Amniotic stem cell (primary cell): ENCODE measurements at places on chromosomes 3 and 15.

- DNase-seq: no peak
These were observed 5.8 kb downstream of the EFCC1 start for GRCh38 chr3:129006864-129007263.

DNA sequence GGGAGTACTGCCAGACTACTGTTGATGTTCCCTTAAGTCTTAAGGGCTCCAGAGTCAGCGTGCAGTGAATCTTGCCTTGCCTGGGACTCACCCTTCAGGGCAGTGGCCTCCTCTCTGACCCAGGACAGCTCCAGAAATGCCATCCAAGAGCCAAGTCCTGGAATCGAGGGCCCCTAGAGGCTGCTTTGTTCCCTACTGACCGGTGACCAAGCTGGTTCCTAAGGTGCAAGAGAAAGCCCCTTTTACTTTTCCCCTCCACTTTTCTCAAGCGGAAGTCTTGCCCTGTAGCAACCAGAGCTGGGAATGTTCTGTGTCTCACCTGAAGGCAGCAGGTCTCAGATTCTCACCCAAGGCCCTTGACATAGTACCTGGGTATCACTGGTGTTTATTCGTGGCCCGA, 238.0 kb downstream of the DOCK3 start:
- DNase-seq: no peak

DNA sequence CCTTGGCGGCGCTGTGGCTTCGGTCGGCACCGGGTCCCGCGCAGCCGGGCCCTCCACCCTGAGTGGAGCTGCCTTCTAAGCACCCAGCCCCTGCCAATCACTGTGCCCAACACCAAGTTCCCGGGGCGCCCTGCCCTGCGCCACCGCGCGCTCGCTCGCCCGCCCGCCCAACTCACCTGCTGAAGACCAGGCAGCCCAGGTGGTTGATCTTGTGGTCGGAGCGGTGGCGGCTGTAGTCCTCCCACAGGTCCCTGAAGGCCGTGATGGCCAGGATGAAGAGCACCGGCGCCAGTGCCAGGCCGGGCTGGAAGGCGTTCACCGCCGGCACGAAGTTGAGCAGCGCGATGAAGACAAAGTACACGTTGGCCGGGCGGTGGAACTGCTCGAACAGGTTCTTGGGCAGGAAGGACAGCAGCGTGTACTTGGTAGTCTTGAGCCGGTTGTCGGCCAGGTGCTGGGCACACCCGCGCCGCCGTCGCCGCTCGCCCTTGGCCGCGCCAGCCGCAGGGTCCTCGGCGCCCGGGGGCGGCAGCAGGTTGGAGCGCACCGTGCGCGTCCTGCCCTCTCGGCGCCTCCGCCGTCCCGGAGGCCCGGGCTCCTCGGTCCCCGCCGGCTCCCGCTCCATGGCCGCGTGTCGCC, 536 bp downstream of the ATP10A start:
- DNase-seq: no peak

DNA sequence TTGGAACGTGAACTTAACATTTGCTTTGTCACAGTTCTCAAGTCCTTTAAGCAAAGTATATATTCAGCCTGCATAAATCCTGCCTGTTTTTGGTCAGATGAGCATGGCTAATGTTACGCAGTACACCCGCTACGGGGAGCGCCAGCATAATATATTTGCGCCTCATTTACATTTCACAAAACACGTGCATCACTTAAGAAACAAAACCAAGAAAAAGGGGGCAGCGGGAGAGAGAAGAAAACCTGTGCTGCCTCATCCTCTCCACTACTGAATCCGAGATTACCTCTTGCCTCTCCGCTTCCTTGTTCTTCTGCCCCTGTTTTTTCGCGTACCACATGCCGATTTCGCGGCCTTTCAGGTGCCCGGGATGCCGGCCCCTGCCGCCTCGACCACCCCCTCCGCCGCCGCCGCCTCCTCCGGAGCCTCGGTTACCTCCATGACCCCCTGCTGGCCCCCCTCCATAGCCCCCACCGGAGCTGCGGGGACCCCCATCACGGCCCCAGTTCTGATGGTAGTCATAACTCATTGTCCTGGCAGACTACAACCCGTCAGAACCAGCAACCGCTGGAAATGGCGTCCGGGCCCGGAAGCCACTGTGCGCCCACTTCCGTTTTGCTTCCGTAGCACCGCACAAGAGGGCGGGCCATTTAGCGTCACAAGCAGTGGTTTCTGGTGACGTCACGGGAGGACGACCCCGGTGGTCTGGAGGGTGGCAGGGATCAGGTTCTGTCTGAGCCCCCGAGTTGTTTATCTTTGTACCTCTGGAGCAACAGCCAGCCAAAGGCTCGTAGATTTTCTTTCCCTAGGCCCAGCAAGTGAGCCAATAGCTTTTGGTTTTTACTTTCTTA, at the start of gene DHX36:
Gene DHX36 (minus strand): TSS at position 597 of the 848 bp plus-strand sequence. CDS start 71 bp downstream, at position 526.
- DNase-seq: peak; percentile 90

- DNase-seq: no peak
These were observed 57.2 kb downstream of the SH3GL3 start for GRCh38 chr15:83504365-83504764.

DNA sequence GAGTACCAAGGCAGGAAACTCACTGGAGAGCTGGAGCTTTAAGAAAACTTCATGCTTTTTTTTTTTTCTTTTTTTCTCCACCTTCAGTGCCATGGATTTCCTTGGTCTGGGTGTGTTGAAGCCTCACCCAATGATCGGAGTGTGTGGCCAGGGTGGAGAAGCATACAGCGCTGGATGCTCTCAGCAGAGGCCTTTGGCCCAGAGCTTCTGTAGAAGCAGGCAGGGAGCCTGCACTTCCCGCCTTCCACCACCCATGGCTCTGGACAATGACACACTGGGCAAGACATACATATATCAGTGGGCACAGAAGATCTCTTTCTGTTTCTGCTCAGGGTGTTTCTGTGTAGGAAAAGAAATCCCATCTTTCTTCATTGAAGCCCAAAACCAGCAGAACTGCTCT, 55.8 kb upstream of the ACAD9 start:
- DNase-seq: no peak

GRCh38 chr15:39854161-39854560, 65.9 kb downstream of the GPR176 start:
- no peak for DNase-seq

DNA sequence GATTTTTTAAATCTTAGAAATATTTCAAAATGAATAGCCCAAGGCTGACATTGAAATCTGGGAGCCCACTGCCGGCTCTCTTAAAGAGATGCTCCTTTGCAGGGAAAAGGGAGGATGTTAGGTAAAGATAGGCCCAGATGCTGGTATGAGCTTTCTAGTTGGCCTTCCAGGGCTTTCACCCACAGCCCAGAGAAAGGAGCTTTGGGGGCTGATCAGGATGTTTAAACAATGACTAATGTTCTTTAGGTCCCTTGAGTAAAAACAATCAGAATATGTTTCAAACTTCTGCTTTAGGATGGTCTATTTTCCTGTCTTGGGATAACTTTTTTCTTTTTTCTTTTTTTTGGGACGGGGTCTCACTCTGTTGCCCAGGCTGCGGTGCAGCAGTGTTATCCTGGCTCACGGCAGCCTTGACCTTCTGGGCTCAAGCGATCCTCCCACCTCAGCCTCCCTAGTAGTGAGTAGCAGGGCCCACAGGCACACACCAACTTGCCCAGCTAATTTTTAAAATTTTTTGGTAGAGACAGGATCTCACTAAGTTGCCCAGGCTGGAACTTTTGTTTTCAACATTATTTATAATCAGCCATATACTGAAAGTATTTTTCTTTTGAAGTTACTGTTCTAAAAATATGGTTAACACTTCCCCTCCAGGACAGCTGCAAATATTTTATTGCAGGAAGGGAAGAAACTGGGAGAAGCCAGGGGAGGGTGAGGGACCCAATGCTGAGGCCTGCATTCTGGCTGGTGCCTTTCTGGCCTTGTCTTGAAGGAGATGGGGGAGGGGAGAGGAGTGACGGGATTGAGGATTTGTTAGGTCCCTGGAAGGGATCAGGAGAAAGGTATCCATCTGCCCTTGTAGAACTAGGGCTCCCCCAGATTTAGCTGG, 70.1 kb downstream of the TRAK1 start:
- DNase-seq: no peak

DNA sequence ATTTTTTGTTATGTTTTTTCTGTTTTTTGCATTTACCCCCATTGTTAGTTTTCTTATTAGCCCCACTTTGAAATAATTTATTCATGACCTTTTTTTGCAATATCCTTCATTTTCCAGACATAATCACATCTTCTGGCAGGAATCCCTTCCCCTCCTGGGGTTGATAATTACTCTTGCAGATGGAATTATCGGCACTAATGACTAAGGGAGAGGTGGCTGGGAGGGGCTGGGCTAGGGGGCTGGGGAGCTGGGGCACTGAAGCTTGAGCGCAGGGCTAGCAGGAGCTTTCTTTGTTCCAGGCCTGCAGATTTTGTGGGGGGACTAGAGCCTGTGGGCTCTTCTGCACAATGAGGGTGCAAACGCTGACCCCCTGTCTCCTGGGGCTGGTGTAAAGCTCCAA, 77.8 kb downstream of the RAB11A start:
- DNase-seq: no peak

GRCh38 chr3:29176501-29176900, 104.4 kb upstream of the RBMS3 start:
- no peak for DNase-seq

GRCh38 chr3:72997421-72997961, 880 bp downstream of the PPP4R2 start:
- peak; percentile 61 for DNase-seq

GRCh38 chr15:33735637-33736247, 232.6 kb upstream of the CHRM5 start:
- no peak for DNase-seq

DNA sequence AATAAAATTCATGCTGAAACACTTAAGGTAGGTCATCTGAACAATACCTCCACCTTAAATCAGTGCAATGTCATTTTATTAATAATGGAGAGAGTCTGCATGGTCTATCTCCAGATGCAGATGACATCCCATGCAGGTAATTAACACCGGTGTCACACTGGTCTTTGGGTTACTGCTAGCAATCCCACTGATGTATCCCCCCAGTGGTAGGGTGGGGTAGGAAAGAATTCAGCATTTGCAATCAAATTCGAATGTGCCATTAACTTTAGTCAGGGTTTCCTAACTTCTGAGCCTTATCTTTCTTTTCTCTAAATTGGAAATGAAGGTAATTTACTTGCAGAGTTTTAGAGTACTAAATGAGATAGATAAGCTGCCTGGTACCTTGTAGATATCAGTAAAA, 44.4 kb downstream of the KIF15 start:
- DNase-seq: no peak

DNA sequence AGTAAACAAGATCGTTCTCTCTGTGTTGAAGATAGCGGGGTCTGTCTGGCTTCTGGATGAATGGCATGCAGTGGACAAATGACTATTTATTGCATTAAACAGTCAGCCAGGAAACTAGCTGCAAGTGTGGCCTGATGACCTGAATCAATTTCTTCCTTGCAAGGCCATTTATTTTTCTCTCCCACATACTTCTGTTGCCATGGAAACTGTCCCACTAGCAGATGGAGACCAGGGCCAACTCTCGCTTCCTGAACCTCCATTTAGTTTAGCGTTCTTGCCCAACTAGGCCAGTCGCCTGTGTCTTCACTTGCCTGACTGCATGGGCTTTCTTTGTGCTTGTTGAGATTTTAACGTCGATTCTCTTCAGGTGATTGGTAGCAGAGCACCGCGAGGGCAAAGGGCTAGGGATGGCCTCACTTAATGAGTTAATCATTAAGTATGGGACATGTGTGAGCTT, 27.6 kb downstream of the LMCD1 start:
- no peak for DNase-seq

DNA sequence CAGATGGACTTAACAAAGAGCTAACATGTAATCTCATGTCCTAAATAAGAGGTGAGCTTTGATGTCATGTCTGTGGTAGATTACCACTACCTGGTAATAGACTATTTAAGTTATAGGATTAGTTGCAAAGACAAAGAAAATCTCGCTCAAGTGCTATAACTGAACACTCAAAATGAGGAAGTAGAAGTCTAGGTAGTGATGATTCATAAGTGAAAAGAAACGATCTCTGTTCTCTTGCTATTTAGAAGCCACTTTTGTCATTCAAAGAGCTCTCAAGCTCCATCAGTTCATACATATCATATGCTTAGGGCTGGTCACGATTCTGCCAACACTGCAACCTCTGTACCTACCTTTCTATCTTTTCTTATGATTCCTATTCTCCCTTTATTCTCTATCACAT, 110.9 kb downstream of the EDEM1 start:
- DNase-seq: no peak

DNA sequence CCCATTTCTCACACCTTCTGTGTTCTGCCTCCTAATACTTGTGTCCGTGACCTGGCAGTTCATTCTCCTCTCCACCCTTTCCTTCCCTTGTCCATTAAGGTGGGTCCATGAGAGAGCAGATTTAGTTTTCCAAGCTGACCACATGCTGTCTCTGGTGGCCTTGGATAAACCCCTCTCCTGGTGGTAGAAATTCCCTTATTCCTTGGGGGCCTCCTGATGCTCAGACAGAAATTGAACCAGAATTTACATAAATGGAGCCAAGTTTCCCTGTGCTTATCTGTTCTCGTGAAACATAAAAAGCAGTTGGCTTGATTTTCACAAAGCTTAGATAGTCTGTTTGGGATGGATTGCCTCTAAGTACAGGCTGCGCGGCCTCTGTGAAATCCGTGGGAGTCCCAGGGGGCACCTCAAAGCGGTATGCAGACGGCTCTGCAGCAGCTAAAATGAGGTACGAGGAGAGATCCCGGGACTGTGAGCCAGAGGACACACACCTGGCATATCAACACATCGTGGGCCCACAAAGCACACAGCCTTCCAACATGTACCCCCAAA, 101.0 kb upstream of the NMNAT3 start:
- no peak for DNase-seq

DNA sequence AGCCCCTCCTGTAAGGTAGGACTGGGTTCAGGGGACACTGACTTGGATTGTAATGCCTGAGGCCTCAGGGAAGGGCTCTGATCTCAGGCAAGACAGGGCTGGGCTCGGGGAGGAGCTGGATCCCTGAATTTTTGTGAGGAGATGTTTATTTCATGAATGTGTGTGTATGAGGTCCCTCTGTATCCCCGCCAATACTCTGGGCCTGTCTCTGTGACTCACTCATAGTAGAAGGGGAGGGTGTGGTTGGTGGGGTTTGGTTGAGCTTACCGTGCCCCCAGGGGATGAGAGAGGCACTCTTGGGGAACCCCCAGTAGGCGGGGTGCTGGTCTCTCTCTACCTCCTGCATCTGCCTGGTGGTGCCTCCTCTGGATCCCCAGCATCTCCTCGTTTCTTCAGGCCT, 28.1 kb downstream of the RPSA start:
- DNase-seq: no peak

DNA sequence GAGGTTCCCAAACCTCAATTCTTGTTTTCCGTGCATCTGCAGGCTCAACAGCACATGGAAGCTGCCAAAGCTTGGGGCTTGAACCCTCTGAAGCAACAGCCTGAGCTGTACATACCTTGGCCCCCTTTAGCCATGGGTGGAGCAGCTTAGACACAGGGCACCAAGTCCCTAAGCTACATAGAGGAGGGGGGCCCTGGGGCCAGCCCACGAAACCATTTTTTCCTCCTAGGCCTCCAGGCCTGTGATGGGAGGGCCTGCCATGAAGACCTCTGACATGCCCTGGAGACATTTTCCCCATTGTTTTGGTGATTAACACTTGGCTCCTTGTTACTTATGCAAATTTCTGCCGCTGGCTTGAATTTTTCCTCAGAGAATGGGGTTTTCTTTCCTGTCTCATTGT, 24.6 kb downstream of the SRP14 start:
- no peak for DNase-seq

- DNase-seq: no peak
These were observed 16.0 kb downstream of the MUC13 start for GRCh38 chr3:124918524-124918923.

- DNase-seq: no peak
These were observed 502.2 kb downstream of the PYDC2 start for GRCh38 chr3:191963182-191963581.
